ENCODE measurements at places on chromosomes 4 and X. TPM values are rescaled to one million over a fixed set of nuclear protein-coding genes. Genes with fewer than 3 reads are reported as not detected.

Gene FMR1NB
- not detected for total RNA-seq

Gene DKK2
- total RNA-seq: not detected

Gene SPP1
- total RNA-seq: 19.4 TPM

Gene C4orf46
- total RNA-seq: 12.7 TPM

Gene UGT2B17
- total RNA-seq: not detected

Gene FAM13A
- total RNA-seq: 10.5 TPM

Gene NKX3-2
- total RNA-seq: not detected

DNA sequence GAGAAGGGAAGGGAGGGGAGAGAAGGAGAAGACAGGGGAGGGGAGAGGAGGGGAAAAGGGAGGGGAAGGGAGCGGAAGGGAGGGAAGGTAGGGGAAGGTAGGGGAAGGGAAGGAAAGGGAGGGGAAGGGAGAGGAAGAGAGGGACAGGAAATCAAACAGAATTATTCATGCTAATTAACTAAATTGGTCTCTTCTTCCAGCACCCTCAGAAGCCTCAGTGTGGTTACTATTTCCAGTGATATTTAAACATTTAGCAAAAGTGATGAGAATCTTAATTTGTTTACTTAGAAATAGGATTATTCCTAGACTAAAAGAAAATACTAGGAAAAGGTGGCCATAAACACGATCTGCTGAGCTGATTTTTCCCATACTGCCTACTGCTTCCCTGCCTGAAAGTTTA, 193.1 kb upstream of the CPEB2 start:
- DNase-seq: no peak

DNA sequence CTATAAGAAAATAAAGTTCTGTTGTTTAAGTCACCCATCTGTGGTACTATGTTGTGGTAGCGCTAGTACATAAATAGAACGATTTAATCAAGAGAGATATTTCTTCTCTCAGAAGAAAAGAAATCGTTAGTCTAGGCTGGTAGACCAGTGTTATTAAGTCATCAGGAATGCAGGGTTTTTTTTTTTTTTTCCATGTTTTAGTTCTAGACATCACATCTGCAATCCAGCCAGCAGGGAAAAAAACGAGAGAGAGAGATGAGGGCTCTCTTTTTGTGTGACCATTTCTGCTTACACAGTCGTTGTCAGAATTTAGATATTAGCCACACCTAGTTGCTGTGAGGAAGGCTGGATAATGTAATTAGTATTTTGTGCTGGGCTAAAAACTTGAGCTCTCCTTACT, 417.4 kb downstream of the TMA16 start:
- no peak for DNase-seq

GRCh38 chr4:22875587-22876257, 183.0 kb downstream of the GBA3 start:
- no peak for DNase-seq

GRCh38 chr4:2723751-2724150, 32.4 kb downstream of the TNIP2 start:
- DNase-seq: peak; percentile 6

- no peak for DNase-seq
Measured at GRCh38 chr4:66091786-66092185, 421.5 kb upstream of the EPHA5 start.

DNA sequence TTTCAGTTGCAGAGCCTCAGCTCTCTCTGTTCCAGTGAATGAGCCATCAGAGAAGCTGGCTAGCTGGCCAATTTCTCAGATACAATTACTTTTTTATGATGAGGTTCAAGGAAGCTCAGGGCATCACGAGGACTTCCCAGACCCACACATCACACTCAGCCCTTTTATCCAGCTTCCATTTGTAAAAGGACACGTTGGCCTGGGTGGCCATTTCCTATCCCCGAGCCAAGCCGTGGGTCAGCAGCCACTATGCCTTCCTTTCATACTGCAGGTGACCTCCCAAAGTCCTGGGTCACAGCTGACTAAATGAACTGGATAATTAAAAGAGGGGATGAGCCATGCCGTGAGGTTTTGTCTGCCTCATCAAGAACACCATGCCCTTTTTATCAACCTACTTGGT, 236.9 kb upstream of the PPARGC1A start:
- no peak for DNase-seq

GRCh38 chr4:55758570-55758969, 61.0 kb upstream of the EXOC1L start:
- no peak for DNase-seq

GRCh38 chr4:123102897-123103471, 180.6 kb upstream of the NUDT6 start:
- no peak for DNase-seq

DNA sequence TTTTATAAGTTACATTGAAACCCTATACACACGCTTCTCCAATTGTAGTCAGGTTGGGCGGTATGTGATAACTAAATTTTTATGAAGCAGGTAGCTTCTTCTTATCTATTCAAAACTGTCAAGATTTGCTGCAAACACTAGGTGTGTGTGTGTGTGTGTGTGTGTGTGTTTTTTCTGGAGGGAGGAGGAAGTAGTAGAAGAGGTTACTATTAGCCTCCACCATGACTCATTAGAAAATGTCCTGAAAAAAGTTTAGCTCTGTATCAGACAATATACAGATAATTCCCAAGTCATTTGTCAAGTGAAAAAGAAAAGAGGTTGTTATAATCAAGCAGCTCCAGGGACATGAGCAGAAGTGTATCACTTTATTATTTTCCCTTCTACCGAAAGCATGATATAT, 33.9 kb downstream of the PCDH7 start:
- DNase-seq: no peak

DNA sequence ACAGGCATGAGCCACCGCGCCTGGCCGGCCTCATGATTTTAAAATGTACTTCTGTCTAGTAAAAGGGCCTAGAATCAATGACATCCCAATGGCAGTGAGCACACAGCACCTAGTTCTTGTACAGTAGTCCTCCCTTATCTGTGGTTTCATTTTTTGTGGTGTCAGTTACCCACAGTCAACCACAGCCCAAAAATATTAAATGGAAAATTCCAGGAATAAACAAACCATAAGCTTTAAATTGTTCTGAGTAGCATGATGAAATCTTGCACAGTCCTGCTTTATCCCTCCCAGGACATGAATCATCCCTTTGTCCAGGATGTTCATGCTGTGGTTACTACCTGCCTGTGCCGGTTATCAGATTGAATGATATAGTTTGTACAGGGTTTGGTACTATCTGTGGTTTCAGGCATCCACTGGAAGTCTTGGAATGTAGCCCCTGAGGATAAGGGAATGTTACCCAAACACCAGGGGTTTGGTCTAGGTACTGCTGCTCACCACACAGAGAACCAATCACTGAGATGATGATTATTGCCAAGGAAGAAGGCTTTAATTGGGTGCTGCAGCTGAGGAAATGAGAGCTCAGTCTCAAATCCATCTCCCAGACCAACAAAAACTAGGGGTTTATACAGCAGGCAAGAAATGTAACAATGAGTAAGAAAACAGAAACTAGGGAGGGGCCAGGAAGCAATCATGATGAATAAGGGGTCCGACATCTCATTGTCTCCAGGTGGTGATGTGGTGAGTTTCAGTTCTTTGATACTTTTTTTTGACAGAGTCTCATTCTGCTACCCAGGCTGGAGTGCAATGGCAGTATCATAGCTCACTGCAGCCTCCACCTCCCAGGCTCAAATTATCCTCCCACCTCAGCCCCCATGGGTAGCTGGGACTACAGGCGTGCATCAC, 16.2 kb upstream of the FHL1 start:
- no peak for DNase-seq
